ENCODE measurements at places on chromosomes 12 and 14.

DNA sequence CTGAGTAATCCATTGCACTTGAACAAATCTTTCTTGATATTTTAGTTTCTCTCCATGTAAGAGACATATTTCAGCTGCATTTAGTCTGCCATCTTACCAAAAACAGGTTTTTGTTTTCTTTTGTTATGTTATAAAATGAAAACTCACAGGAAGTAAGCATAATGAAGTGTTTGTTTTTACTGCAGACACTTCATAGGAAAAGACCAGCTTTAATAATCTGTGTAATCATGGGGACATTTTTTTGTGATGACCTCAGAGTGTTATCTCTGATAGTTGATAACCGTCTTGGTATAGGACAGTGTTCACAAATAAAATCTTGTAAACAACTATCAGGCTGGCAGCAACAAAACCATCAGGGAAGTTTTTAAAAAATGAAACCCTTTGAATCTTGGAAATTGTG, 266.2 kb upstream of the OR4E1 start:
- no peak for DNase-seq

- no peak for DNase-seq
Observed at GRCh38 chr12:53948650-53949593, 5.8 kb upstream of the HOXC12 start.

DNA sequence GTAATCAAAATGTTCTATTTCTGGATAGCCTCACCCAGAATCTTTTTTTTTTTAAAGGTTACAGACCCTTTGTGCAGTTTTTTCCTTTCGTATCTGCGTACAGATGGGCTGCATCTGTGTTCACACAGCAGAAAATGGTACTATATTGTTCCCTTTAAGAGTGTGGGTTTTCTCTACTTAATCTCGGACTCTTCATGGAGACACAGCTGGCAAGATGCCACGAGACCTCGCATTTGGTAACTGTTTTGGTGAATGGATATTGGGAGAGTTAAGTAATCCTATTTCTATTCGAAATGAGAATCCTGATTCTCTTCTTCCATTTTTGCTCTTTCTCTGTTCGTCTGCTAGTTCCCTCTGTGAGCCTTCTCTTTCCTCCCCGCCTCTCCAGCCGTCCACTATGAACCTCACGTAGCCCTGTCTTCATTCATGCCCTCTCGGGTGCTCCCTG, 85.7 kb downstream of the SAMD4A start:
- no peak for DNase-seq

GRCh38 chr12:54338698-54339296, 13.9 kb downstream of the COPZ1 start:
- no peak for DNase-seq

- no peak for DNase-seq
Observed at GRCh38 chr12:57579011-57579410, 12.0 kb upstream of the PIP4K2C start.

GRCh38 chr12:25433581-25434325, 119.3 kb downstream of the LMNTD1 start:
- DNase-seq: no peak

DNA sequence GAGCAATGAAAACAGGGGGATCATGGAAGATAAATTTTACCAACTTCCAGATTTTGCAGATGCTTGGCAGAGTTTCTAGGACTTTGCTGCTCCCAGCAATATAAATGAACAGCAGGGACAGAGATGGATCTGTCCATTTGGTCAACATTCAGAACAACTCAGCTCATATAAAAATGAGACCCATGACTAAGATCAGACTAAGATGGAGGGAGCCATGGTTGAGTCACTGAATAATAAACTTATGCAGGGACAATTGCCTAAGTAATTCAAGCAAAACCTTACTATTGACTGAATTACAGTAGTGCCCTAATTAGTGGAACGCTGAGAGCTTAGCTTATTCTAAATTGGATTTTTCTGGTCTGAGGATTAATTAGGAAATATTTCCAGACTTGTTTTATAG, 205.1 kb downstream of the SLC5A8 start:
- no peak for DNase-seq

- no peak for DNase-seq
Observed at GRCh38 chr14:96461950-96462798, 40.0 kb upstream of the PAPOLA start.

DNA sequence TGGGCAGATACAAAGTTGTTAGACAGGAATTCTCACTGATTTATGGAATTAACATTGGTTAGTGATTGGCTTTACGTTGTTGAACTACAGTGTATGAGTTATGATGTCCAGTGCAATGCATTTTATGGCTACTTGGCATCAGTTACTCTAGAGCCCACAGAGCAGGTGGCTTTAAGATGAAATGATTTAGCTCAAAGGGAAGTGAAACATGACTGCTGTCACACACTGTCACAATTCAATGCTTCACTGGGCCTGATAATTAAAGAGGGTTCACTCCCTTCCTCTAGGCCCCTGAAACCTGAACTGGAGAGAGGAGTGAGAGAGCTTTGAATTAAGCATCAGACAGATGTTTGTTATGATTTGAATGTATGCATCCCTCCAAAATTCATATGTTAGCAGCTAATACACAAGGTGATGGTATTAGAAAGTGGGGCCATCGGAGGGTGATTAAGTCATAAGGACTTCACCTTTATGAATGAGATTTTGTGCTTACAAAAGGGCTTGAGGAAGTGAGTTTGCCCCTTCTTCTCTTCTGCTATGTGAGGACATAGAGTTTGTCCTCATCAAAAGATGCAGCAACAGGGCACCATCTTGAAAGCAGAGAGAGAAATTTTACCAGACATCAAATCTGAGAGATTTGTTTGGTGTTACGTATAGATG, 175.8 kb upstream of the GRIN2B start:
- no peak for DNase-seq

DNA sequence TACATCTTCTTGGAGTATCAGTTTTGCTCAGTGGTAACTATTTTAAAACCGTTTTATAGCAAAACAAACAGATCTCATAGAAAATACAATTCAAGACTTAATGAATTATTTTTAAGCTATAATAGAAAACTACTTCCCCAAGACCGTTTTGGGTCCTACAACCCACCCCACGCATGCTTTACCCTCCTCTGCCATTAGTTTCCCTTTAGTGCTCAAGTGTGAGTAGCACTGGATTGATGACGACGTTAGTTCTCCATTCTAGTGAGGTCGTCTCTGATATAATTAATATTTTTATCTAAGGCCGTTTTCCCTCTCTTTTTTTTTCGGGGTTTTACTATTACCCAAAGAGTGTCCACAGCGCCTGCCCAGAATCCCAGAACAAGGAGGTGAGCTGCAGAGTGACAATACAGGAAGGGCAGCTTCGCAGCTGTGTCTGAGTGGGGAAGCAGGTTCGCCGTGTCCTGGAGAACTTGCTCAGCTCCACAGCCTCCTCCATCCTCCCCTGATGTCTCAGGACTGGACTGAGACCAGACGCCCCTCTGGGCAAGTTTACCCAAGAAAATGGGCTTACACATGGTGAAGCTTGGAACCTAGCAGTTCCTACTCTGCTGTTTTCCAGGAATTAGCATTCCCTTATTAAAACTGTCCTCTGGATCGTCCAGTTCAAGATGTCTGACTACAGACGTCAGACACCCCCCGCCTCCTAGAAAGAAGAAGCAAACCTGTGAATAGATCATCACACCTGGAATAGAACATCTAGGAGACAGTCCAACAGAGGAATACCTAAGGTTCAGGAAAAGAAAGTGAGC, 31.9 kb upstream of the MON2 start:
- DNase-seq: no peak

- no peak for DNase-seq
Observed at GRCh38 chr12:28955931-28956330, 193.1 kb upstream of the FAR2 start.

- no peak for DNase-seq
Observed at GRCh38 chr14:28161040-28161439, 605.5 kb upstream of the FOXG1 start.

DNA sequence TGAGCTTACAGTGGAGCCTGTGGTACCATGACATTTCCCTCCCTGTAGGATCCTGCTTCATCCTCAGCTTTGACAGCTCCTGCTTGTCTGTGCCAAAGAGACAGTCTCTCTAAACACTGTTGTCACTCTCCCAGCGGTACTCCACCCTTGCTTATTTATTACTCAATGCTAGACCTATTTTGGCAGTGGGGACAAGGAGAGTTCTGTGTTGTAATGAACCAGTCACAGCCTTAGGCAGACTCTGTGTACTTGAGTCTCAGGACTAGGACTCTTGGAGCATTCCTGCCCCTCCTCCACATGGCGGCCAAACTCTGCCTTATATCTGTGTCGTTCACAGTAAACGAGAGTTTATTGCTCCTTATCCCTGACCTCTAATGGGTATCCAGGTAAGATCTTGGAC, 70.9 kb downstream of the PIK3C2G start:
- no peak for DNase-seq

- DNase-seq: no peak
Observed at GRCh38 chr14:63908667-63909264, 56.0 kb downstream of the SYNE2 start.

- DNase-seq: no peak
Observed at GRCh38 chr14:96129128-96129736, 75.4 kb upstream of the BDKRB2 start.

DNA sequence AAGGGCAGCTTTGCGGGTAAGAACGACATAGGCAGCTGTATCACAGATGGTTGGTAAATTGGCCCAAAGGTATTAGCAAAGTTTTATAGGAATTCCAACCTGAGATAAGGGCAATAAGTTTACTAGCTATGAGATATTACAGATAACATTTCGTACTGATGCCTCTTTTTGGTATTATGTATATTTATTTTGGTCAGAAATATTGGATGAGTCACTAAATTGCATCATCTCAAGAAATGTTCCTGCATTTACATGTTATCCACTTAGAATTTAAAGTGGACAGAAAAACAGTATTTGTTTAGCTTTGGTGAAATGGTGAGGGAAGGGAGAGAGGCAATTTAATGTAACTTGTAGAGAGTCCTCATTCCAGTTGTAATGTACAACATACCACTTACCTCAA, 65.1 kb upstream of the PZP start:
- no peak for DNase-seq

- DNase-seq: peak; percentile 30
Observed at GRCh38 chr12:6336889-6337853, 4.7 kb downstream of the TNFRSF1A start.

DNA sequence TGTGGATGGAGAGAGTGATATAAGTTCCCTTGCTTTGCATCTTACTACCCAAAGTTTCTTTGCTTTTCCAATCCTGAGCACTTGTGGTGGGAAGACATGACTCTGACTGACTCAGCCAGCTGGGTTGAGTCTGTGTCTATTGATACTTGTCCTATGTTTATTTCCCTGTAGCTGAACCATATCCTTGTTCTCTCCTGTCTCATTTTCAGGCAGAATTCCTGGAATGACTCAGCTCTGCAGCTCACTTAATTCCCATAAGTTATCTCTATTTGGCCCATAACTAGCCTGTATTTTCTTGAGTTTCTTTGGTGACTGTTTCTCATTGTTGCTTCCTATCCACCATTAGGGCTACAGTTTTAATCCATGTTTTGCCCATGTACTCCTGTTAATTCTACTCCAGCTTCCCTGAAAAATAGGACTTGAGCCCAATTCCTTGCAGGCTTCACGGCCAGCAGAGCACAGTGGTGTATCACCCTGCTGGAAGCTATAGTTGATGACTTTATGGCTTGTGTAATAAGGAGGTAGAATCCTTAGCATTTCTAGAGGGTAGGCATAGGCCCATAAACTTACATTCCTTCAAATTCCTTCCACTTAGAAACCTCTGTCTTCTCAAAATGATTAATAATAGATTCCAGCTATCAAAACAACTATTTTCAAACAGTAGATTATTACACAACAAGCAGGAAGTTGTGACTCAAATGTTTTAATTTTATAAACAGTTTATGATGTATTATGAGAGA, 183.1 kb downstream of the TMTC3 start:
- no peak for DNase-seq

DNA sequence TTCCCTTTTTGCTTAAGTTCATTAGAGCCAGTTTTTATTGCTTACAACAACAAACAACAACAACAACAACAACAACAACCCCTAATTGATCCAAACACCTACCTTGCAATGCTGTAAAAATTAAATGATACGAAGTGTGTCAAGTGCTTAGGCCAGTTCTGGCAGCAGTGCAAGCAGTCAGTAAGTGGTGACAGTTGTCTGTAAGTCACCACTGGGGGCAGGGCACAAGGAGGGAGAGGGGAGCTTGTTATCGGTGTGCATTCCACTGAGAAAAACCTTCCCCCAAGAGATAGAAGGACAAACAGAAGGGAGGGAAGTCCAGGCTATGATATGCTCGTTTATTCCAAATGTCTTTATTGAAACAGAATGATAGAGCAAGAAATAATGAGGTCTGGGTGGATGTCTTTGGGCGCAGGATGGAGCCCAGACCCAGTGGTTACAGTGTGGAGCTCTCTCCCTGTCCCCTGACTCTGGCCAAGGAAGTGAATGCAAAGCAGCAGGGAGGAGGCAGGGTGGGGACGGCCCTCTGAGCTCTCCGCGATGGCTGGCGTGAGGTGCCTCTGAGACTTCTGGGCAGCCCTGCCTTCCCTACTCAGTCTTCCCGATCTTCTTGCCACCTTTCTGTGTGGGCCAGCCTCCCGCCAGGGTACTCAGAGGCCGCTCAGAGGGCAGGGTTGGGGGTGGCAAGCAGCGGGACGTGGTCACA, 6.5 kb downstream of the SLC22A17 start:
- no peak for DNase-seq

- no peak for DNase-seq
Observed at GRCh38 chr12:48712209-48712608, 4.3 kb downstream of the CCNT1 start.

- DNase-seq: no peak
Observed at GRCh38 chr12:101841069-101841468, 10.3 kb upstream of the GNPTAB start.

Data from WTC11 (cell line).